ENCODE measurements at places on chromosomes 4 and X.

GRCh38 chr4:106048250-106048971 is 153.1 kb downstream of the NPNT start:
- no peak for DNase-seq

- DNase-seq = no peak
These were observed 47.4 kb downstream of the MAMLD1 start for GRCh38 chrX:150410513-150410912.

DNA sequence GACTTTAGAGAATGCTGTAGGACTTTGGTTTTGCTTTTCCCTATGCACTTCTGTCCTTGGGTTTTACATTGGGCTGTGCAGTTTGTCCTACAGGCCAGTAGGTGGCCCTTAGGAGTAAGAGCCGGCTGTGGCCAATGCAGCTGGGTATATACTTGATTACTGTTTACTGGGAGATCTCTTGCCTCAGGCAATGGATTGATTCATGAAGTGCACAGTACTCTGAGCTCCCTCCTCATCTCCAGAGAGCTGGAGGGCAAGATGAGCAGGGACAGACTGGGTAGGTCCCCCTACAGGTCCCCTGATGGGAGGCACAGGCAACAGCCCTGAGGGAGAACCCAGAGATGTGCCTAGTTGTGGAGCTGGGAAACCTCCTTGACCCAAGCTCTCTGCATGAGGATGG is 103.8 kb upstream of the QRFPR start:
- no peak for DNase-seq

- DNase-seq = no peak
These were observed 540.5 kb upstream of the BOD1L1 start for GRCh38 chr4:14167876-14168510.

- DNase-seq = no peak
These were observed 8.0 kb downstream of the SFRP2 start for GRCh38 chr4:153780876-153781275.

DNA sequence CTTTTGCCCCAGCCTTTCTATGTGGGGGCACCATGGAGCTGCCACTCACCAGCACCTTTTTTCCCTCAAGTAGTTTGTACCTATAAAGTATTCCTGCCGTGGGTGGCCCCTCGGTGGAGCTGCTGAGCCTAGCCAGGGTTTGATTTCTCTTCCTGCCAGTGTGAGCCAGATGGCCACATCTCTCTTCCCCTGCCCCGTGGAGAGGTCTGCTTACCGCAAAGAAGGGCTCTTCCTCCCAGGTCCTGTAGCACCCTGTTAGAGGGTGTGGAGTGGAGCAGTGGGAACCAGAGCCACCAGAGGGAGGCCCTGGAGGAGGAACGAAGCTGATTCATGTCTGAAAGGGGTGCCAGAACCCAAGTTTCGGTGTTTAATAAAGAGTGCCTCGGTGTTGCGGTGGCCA is 95.4 kb downstream of the PTTG2 start:
- no peak for DNase-seq

DNA sequence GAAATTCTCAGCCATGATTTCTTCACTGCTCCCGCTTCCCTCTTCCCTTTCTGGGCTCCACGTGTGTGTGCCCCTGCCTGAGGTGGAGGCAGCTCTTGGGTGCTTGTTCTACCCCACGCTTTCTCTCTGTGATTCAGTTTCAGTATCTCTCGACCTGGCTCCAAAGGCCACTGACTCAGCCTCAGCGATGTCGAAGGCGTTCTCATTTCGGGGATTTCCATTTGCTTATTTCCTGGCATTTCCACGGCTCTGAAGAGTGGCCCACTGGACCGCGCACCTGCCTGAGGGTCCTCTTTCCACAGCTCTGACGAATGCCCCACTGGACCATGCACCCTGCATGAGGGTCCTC is 52.4 kb downstream of the GAK start:
- DNase-seq = no peak
